Lung (tissue), 17 donors: ENCODE measurements at places on chromosomes 12 and 14. TPM values are rescaled to one million over a fixed set of nuclear protein-coding genes. Genes with fewer than 3 reads are reported as not detected.

GRCh38 chr12:27894309-27894708 lies 78.2 kb downstream of the PTHLH start:
- H3K4me3 ChIP-seq: no peak overlapping the region
- H3K4me1 ChIP-seq: no peaks in the 10 kb centered on the region
- no peaks in the 10 kb centered on the region for H3K27me3 ChIP-seq
- no peak overlapping the region for H3K27ac ChIP-seq

- H3K36me3 ChIP-seq: peaks cover 6% of the 10 kb centered on the region
- no peak for DNase-seq
- no peak overlapping the region for H3K4me3 ChIP-seq
- peaks cover 12% of the 10 kb centered on the region for H3K4me1 ChIP-seq
Observed at GRCh38 chr14:68929623-68930307, 49.3 kb downstream of the ACTN1 start.

DNA sequence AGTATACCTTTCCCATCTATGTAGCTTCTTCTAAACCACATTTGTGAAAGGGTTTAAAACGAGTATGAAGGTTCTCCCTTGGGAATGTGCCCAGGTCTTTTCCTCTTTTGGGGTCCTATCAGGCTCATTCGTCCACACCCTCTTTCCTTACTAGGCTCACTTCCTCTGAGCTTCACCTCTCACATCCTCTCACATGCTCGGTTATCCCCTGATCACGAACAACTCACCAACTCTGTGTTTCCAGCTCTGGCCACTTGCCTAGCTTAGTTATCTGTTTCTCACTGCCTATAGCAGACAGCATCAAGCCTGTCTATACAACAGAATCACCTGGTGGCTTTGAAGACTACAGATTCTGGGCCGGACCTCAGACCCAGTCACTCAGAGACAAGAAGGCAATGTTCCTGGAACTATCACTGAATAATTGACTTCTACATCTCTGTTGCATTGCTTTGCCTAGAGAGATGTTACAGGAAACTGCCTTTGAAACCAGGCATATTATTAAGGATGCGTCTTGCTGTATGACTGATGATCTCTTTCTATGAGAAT lies 158.2 kb downstream of the FOXN3 start:
- no peaks in the 10 kb centered on the region for H3K4me1 ChIP-seq
- no peaks in the 10 kb centered on the region for H3K27me3 ChIP-seq

The NPAS3 gene
- total RNA-seq: 0.48 TPM

- H3K36me3 ChIP-seq: no peaks in the 10 kb centered on the region
- DNase-seq: no peak
- H3K4me1 ChIP-seq: peaks cover 33% of the 10 kb centered on the region
- H3K27me3 ChIP-seq: no peaks in the 10 kb centered on the region
- H3K27ac ChIP-seq: no peak overlapping the region
Observed at GRCh38 chr12:96190413-96191108, 3.6 kb upstream of the ELK3 start.

DNA sequence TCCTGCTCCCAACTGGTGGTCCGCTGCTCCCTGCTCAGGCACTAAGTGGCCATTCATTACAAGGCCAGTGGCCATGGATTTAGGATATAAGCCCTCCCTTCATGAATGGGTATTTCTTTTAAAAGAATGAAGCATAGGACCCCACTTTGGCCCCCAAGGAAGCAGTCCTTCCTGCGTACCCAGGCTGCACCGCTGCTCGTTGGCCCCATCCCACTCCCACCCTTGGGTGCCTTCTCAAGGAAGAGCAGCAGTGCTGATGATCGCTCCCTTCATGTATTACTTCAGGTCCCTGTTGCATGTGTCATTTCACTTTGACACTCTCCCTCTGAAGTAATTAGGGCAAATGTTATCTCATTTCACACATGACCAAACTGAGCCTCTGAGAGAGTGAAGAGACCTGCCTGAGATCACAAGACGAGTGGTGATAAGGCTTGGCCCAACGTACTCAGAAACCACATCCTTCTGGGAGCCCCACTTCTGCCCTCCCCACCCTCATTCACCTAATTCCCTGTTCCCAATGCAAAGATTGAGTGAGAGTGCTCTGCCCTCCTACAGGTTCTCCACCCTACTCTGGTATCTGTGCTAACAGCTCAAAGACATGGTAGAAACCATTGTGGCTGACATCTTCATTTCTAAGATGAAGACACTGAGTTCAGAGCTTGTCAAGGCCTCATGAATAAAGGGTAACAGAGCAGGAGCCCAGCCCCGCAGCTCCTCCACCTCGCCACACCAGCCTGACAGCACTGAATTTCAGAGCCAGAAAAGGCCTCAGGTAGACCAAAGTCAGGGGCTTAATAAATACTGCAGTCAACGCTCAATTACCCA lies 10.3 kb upstream of the KRT2 start:
- H3K4me3 ChIP-seq: no peak overlapping the region
- DNase-seq: no peak
- no peaks in the 10 kb centered on the region for H3K36me3 ChIP-seq
- no peaks in the 10 kb centered on the region for H3K27me3 ChIP-seq
- H3K4me1 ChIP-seq: no peaks in the 10 kb centered on the region

GRCh38 chr14:77878783-77879182 lies 78.9 kb downstream of the ADCK1 start:
- H3K4me1 ChIP-seq: no peaks in the 10 kb centered on the region
- no peak overlapping the region for H3K27ac ChIP-seq
- no peaks in the 10 kb centered on the region for H3K36me3 ChIP-seq

The PPTC7 gene
- 23.4 TPM for total RNA-seq

DNA sequence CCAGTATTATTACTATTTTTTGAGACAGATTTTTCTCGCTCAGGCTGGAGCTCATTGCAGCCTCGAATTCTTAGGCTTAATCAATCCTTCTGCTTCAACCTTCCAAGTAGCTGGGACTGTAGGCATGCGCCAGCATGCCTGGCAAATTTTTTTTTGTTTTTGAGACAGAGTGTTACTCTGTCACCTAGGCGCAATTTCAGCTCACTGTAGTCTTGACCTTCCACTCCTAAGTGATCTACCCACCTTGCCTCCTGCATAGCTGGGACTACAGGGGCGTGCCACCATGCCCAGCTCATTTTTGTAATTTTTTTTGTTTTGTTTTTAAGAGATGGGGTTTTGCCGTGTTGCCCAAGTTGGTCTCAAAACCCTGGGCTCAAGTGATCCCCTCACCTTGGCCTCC lies 15.2 kb downstream of the ERC1 start:
- H3K4me3 ChIP-seq: no peak overlapping the region
- H3K27ac ChIP-seq: no peak overlapping the region
- DNase-seq: no peak

DNA sequence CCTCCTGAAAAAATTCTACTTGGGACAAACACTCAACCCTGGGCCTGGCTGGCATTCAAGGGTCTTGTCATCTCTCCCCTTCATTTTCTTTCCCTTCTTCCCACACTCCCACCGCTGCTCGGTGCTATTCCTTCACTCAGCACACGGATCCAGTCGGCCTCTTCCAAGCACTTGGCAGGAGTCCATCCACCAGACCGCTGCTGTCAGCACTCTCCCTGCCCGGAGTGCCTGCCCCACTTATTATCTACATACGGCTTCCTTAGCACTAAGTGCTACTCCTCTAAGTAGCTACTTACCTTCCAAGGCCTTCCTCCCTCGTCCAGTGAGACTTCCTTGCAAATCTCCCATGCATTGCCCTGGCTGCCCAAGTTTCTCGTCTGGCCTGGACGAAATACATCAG lies 29.8 kb downstream of the CALM1 start:
- H3K4me1 ChIP-seq: peaks cover 11% of the 10 kb centered on the region
- H3K27me3 ChIP-seq: no peaks in the 10 kb centered on the region

- no peak for DNase-seq
- no peak overlapping the region for H3K27ac ChIP-seq
- no peak overlapping the region for H3K4me3 ChIP-seq
Observed at GRCh38 chr12:9342614-9343353, 134.6 kb upstream of the PZP start.

The PTGER2 gene
- 9.8 TPM for total RNA-seq

GRCh38 chr14:104098272-104099095 lies 13.0 kb downstream of the ASPG start:
- H3K4me1 ChIP-seq: peaks cover 8% of the 10 kb centered on the region
- DNase-seq: no peak
- no peak overlapping the region for H3K4me3 ChIP-seq
- no peaks in the 10 kb centered on the region for H3K27me3 ChIP-seq
- H3K36me3 ChIP-seq: no peaks in the 10 kb centered on the region
